ENCODE measurements at places on chromosomes 6 and 20.

GRCh38 chr20:9329355-9330101 lies 184.9 kb upstream of the LAMP5 start:
- no peak for DNase-seq

GRCh38 chr6:54892831-54893230 lies 46.3 kb downstream of the FAM83B start:
- DNase-seq: no peak

DNA sequence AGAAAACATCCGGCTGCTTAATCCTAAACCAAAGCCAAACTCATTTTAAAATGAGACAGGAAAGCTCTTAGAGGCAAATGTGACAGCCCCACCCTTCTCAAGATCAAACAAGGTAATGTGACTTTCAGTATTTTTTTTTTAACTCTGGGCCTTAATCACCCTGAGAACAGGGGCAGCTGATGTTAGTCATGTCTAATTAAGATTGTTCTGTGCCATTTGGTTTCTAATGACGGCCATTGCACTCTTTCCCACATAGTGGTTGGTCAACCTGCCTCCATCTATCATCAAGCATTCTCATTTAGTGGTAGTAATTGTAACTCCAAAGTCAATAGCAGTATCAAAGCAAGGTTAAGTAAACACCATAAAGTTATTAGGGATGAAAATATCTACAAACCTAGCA lies 191.6 kb upstream of the EXOC2 start:
- no peak for DNase-seq

DNA sequence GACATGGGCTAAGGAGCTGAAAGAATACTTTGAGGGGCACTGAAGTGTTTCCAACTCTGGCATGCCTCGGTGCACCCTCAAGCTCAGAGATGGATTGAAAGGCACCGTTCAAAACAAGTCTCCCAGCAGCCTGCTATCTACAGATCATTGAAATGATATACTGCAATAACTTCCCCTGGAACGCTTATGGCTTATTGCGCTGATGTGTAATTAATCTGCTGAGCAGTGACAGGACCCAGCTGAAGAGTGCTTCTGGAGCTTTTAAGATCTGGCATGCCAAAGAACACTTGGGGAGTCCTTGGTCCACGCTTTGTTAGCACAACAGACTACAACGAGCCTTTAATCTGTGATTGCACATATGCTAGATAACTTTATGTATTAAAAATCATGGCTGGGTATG lies 708.2 kb downstream of the PRKN start:
- DNase-seq: no peak

- no peak for DNase-seq
These were observed 13.5 kb downstream of the NCOA7 start for GRCh38 chr6:125804264-125804663.

GRCh38 chr6:100622907-100623692 lies 158.4 kb upstream of the SIM1 start:
- DNase-seq: no peak

DNA sequence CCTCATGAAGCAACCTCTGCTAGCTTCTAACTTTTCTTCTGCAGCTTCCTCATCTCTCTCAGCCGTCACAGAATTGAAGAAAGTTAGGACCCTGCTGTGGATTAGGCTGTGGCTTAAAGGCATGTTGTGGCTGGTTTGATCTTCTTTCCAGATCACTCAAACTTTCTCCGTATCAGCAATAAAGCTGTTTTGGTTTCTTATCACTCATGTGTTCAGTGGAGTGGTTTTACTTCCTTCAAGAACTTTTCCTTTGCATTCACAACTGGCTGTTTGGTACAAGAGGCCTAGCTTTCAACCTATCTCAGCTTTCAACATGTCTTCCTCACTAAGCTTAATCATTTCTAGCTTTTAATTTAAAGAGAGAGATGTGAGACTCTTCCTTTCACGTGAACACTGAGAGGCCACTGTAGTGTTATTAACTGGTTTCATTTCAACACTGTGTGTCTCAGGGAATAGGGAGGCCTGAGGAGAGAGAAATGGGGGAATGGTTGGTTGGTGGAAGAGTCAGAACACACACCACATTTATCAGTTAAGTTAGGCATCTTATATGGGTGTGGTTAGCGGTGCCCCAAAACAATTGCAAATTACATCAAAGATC lies 17.2 kb downstream of the ZSCAN23 start:
- no peak for DNase-seq

Data from hematopoietic multipotent progenitor cell treated with erythropoietin and hydrocortisone succinate and interleukin-3 and kit ligand, for 17 days (in vitro differentiated cells).